ENCODE measurements at places on chromosomes 11 and 22. TPM values are rescaled to one million over a fixed set of nuclear protein-coding genes. Genes with fewer than 3 reads are reported as not detected.
A peak's percentile ranks its signal among the peaks of the same experiment; 100 is the strongest.

Gene P2RX6
- 5.2 TPM for polyA plus RNA-seq

Gene TTC28
- polyA plus RNA-seq, result 29.4 TPM

- DNase-seq, result no peak
These were observed 369.6 kb upstream of the CADM1 start for GRCh38 chr11:115873813-115874212.

DNA sequence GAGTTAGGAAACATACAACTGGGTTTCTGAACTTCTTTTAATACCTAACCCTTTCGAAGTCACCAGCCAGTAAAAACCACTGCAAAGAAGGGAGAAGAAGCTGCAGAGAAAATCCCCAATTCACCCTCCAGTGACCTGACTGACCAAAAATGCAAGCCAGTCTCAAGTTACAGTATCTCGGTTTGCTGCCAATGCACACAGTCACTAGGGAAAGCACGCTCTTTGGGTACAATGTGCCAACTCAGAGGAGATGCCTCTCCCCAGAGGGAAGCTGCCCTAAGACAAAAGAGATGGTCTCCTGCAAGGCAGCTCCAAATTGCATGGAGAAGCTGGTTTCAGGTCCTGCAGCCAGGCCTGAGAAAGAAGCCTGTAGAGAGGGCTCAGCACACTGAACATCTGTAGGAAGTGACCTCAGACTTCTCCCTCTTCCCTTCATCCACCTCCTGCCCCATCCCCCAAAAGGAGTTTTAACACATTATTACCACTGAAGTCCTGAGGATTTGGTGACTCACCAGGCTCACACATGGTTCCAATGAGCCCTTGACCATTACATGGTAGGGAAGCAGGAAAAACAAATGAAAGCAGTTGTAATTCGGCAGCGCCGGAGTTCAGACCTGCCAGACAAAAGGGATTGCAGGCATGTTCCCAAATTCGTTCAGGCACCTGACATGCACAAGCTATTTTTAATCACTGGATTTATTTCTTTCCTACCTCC is 90.1 kb downstream of the ETS1 start:
- DNase-seq, result no peak

DNA sequence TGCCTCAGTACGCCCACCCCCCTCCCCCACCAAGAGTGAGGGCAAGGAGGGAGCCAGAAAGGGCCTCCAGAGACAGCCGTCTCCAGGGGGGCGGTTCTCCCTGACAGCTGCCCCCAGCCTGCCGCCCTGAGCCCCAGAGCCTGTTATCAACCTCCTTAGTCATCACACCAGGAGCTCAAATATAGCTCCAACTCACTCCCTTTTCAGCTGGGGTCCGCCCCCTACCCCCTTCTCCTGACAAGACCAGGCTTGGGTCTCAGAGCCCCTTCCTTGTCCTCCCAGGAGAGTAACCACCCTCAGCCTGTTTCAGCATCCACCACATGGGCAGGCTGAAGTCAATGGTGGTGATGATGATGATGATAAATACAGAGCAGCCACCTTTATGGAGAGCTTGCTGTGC is 2.5 kb upstream of the INPP5J start:
- no peak for DNase-seq

- peak; percentile 52 for DNase-seq
These were observed 92.0 kb downstream of the ZC3H12C start for GRCh38 chr11:110185121-110185591.

GRCh38 chr11:112805658-112806057 is 155.6 kb upstream of the NCAM1 start:
- no peak for DNase-seq

- no peak for DNase-seq
These were observed 3.4 kb downstream of the GRK2 start for GRCh38 chr11:67269401-67270255.

DNA sequence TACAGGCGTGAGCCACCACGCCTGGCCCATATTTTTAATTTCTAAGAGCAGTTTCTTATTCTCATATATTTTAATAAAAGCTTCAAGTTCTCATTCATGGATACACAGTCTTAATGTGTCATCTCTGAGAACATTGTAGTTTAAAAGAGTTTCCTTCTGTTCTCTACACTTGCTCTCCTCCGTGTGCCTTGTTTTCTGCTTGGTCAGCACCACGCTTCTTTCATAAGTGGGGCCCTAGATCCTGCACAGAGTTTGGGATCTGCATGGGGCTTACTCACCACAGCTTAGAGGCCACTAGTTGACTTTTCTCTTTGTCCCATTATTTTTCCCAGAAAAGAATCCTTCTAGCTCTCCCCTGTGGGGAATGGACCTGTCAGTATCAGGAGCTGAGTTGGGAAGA is 58.8 kb downstream of the PPP6R2 start:
- DNase-seq, result no peak

DNA sequence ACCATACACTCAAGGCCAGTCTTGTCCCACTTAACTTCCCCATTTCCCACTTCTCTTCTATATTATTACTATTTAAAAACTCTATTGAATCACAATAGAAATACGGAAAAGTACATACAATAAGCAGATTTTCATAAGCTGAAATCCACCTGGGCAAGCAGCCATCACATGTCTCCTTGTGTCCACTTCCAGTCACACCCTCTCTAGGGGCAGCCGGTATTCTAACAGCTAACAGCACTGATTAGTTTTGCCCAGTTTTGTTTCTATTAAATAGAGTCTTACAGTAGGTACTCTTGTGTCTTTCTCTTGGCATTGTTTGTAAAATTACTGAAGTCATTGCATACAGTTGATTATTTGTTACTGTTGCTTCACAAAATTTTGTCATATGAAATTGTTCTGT is 37.8 kb downstream of the PPP6R3 start:
- DNase-seq, result no peak

GRCh38 chr11:85735876-85736460 is 50.0 kb upstream of the CCDC89 start:
- no peak for DNase-seq

Measured in testis (tissue), 5 donors.